ENCODE measurements at places on chromosomes 4 and X.

DNA sequence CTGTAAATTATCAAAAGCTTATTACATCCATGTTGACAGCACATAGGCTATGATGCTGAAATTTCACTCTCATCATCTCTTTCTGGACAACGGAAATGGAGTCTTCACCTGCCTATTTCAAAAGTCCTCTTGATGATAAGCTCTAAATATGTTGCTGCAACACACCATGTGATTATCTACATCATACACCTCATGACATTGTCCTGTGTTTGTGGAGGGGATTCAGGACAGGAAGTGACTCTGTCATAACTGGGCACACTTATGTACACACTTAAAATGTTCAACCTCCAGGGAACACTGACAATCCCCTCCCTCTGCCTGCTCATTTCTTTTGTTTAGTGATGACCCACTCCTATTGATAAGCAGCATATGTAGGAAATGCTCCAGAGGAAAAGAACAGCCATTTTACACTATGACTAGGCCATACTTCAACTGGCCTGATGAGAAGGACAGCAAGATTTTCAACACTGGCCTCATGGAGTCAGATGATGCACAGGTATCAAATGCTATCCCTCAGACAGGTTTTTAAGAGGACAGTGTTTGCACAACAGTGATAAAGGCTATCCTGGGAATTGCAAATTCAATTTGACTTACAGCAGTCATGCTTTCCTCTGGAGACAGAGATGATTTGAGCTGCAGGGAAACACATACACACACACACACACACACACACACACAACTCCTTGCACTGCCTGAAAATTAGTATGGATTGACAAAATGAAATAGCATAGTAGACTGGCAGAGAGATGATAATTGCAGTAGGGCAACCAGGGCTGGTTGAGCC lies 163.3 kb upstream of the RASGEF1B start:
- no peak for DNase-seq

DNA sequence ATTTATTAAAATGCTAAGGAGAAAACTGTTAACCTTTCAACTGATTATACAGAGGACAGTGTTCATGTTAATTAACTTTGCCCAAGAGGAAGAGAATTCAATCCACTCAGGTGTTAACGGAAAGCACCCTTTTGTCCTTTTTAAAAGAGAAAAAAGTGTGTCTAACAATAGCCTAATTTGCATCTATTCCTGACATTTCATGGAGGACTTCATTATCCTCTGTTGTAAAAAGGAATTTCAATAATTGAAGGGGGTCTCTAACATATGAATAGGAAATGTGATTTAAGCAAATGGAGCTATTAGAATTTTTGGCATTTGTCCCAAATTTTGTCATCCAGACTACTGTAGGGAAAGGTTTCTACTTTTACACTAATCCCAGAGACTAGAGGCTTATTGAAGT lies 44.6 kb upstream of the GC start:
- no peak for DNase-seq

- no peak for DNase-seq
These were observed 31.8 kb downstream of the ANXA10 start for GRCh38 chr4:168124008-168124641.

- no peak for DNase-seq
These were observed 31.0 kb upstream of the HTRA3 start for GRCh38 chr4:8238515-8239053.

GRCh38 chrX:35682476-35682875 lies 115.7 kb upstream of the MAGEB16 start:
- no peak for DNase-seq

DNA sequence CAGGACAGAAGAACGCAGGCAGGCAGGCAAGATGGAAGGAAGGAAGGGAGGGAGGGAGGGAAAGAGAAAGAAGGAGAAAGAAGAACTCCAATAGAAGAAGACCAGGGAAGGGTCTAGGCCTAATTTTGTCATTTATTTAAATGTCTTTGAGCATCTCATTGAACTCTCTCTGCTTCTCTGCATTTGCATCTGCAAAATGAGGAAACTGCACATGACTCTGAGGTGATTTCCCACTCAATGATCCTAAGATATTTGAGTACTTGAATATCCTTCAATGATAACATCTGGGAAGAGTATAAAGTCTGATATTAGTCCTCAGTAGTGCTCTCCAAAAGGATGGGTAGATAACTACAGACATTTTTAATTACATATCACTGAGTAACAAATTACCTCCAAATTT lies 33.1 kb upstream of the RBPJ start:
- no peak for DNase-seq

GRCh38 chr4:6688879-6689505 lies 4.7 kb upstream of the S100P start:
- peak; percentile 48 for DNase-seq

DNA sequence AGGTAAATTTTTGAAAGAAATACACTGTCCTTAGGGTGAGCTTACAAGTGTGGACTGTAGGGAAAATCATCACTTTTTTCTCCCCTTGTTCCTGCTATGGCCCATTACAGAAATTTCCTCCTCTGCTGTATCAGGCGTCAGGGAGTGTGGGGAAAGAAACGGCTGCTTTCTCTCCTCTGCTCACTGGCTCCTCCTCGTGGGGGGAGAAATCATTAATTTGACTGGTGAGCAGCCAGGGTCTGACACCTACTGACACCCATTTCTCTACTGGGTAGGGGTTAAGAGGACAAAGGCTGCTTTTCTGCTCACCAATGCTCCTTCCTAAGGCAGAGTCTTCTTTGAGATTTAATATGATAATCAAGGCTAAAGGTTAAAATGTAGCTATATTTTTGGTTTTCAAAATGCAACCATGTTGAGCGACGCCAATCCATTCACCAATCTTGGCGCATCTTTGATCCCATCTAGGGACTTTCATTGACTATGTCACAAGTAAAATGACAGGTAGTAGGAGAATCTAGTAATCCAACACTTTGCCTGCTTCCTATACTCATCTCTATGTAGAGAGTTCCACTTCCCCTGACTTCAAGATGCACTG lies 25.1 kb downstream of the SETD7 start:
- DNase-seq = peak; percentile 73

GRCh38 chr4:66279084-66279483 lies 608.8 kb upstream of the EPHA5 start:
- no peak for DNase-seq

DNA sequence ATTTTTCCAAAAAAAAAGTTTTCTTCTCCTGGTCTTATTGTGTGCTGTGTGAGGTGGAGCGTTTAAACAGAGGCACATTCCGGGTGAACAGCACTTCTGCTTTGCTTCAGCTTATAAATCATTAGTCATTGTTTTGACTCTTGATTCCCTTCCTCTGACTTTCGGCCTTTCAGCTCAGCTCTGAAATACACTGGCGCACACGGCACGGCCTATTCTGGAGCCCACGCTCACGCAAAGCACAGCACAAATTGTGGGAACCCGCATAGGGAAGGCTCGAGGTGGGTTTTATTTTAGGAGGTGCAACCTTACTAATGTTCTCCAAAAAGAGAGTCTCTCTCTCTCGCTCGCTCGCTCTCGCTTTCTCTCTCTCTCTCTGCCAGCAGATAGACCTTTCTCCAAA lies 4.0 kb downstream of the POU3F4 start:
- no peak for DNase-seq

- DNase-seq = peak; percentile 6
These were observed 24.9 kb upstream of the C1QTNF7 start for GRCh38 chr4:15402974-15403373.

DNA sequence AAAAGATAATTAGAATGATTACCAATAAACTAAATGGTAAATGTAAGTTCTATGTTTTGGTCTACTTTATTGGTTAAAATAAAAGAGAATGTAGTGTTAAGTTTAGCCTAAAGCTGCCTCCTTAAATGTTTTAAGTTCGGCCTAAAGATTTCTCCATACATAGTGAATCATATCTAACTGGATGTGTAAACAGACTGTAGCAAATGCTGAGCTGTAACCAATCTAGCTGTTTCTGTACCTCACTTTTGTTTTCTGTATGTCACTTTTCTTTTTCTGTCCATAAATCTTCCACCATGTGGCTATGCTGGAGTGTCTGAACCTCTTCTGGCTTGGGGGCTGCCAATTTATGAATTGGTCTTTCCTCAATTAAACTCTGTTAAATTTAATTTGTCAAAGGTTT lies 121.2 kb downstream of the TBCK start:
- DNase-seq = no peak

GRCh38 chrX:12443534-12444098 lies 305.3 kb downstream of the FRMPD4 start:
- no peak for DNase-seq

- no peak for DNase-seq
These were observed 3.8 kb upstream of the MMGT1 start for GRCh38 chrX:135977611-135978010.

DNA sequence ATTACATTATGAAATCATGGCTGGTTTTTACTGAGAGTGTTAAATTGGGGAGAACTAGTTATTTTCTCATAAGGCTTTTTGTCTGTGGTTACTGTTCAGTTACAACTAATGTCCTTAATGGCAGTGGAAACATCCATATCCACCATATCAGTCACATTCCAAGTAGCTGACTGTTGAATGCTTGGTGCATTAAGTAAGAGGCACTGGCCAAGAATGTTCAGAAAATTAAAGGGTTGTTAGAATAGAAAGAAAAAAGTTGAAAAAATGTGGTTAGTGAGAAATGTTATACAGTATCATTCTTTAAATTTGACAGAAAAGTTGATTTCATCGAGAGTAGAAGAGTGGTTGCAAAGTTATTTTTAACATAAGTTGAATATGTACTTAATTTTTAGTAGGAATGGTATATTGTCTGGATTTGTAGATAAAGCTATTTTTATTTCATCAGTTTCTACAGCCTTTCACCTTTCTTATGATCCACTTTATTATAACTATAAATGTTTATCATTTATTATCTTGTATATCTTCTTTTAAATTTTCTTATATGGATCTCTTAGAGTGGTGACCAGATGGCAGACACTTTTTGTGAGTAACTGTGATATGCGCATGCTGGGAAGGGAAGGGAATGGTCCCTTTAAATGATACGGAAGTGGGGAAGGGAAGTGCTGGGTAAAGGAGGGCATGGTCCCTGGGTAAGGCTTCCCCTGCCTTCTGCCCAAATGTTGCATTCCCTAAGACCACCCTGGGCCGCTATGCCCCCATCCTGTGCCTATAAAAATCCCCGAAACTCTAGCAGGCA lies 2407.1 kb downstream of the ARAP2 start:
- no peak for DNase-seq

GRCh38 chr4:36099509-36099908 lies 144.8 kb downstream of the ARAP2 start:
- no peak for DNase-seq

- DNase-seq = no peak
These were observed 30.6 kb upstream of the ANTXR2 start for GRCh38 chr4:80103629-80104028.

DNA sequence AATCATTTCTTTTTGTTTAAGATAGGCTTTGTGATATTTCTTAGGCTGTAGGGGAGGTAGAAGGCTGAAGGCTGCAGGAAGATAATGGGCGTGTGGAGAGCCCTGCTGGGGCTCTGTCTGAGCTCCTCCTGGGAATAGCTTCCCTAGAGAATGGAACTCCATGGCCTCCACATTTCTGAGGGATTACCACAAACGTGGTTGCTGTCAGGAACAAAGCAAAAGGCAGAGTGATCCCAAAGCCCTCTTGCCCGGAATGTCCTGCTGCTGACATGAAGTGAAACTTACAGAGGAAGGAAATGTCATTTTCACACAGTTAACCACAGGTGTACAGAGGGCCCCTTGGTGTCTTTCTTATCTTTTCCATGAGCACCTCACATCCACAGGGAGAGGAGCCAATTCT lies 89.3 kb downstream of the DDIT4L start:
- peak; percentile 12 for DNase-seq

DNA sequence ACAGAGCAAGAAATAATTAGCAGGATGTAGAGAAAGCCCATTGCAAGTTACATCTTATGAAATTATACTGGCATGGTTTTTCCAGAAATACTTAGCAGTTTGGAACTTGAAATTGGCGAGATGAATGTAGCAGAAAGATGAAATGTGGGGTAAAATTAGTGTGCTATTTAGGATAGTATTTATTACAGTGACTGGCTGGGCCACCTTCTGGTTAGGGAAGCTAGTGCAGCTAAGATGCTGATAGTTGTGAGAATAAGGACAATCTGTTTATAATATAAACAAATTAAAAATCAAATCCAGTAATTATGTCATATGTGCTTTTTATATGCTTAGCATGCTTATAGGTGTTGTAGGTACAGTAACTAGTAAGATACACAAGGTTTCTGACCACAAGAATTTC lies 74.8 kb downstream of the IL15 start:
- no peak for DNase-seq

- DNase-seq = no peak
These were observed 23.7 kb downstream of the SMPX start for GRCh38 chrX:21734175-21734574.

- no peak for DNase-seq
These were observed 39.3 kb downstream of the SYNPO2 start for GRCh38 chr4:118927974-118928373.

GRCh38 chr4:86939729-86940575 lies 5.1 kb downstream of the AFF1 start:
- DNase-seq = peak; percentile 14

DNA sequence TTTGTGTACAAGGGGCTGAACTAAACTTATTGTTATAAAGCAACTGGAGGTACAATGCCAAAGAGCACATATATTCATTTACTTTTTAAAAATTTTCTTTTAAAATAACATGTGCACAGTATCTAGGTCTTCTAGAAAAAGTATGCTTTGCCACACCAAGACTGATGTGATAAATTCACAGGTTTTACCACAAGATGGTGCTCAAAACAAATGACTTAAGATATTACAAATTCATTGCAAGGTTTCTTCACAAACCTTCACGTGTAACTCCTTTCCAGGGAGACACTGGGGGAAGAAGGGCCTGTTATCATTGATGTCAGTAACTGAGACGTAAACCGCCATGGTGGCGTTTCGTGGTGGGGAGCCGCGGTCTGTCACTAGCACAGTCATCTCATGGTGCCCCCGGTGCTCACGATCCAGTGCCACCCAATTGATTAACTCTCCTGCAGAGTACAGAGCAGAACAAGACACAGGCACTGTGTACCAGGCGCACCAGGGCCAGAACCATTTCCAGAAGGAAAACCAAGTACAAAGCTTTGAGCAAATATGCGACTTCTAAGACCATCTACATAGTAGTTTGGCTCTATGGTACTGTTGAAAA lies 162.2 kb downstream of the DCHS2 start:
- DNase-seq = no peak

Data from CD4-positive, alpha-beta T cell treated with Interferon alpha-2 for 1 hour (primary cell).